Peyer's patch (tissue), 4 donors: ENCODE measurements at places on chromosomes 11 and 22.

DNA sequence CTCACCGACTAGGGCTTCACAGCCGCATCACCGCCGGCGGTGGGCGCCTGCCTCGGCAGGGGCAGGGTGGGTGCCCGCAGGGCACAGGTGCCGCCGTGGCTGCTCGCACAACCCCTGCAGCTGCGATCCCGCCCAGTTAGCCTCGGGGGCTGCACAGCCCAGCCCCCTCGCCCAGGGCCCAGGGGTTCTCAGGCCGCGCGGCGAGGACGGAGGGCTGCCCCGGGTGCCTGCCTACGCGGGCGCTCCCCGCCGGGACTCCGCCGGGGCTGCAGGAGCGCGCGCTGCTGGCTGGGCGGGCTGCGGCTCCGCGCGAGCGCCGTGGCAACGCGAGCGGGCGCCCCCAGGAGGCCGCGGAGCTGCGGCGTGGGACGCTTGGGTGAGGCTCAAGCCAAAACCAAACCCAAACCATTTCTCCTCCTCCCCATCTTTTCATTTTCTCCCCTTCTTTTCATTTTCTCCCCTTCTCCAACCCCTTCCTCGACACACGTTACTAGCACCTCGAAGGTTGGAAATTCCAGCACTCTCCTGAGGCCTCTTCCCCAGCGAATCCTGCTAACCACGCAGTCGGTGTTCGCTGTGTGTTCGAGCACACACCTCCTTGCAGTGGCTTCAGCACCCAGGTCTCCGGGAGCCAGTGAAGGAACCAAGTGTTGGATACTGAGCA is at the start of gene MICAL3:
TSS of gene MICAL3 (minus strand) at position 286 of the 664 bp plus-strand sequence. CDS start 117,749 bp downstream, outside the sequence.
- peak; percentile 82 for DNase-seq

- DNase-seq = no peak
Measured at GRCh38 chr11:130611791-130612251, 163.4 kb downstream of the ADAMTS15 start.

DNA sequence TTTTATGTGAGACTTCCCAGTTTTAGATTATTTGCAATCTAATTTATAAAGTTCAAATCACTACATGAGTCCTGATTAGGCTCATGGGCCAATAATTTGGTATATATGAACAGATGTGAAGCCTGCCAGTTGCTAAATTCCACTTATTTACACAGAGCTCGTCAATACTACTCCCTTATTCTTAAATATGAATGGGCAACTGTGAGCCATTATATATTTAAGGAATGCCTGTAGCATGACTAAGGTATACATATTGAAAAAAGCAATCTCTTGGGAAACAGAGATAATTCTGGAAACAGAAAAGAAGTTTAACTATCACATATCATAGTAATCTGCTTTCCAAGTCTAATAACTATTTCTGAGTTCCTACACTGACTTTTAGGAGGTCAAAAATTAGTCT is 27.0 kb downstream of the RBMXL2 start:
- DNase-seq = no peak

GRCh38 chr11:65375012-65375411 is 7.4 kb downstream of the SLC25A45 start:
- DNase-seq = no peak
